ENCODE measurements at places on chromosomes 2 and 18.

DNA sequence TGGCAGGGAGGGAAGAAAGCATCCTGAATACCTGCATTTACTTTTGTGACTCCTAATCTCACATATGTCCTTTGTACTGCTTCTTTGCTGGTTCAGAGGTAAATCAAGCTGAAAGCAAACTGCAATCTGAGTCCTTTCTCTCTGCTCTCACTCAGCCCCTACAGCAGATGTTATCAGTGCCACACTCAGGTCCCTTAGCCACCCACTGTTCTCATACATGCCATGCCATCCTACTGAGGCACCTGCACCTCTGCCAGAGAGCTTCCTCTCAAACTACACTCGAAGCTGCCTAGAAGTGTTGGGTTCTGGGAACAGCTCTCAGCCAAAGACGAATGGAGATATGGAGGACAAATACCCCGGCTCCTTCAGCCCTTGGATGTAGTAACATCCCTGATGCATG is 244.5 kb downstream of the TXNL1 start:
- no peak for DNase-seq

DNA sequence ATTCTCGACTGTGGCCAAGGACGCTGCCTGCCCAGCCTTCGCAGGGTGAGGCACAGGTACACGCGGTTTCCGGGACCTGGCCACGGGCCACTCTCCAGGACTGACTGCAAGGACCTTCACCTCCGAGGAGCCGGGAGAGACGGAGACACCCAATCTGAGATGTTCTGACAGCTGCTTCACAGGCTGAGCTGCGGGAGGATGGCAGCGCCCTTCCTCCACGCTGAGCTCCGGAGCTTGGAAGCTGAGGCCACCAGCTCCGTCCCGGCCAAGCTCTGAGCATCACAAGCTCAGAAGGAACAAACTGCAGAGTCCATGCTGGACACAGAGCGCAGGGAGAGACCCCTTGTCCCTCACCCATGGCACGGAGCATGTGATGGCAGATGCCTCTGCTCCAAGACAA is 71.1 kb upstream of the CTDP1 start:
- no peak for DNase-seq

GRCh38 chr2:157258520-157259326 is 1.2 kb downstream of the GALNT5 start:
- no peak for DNase-seq

GRCh38 chr2:216842636-216843035 is 17.2 kb downstream of the TNP1 start:
- no peak for DNase-seq

- DNase-seq: no peak
Observed at GRCh38 chr2:223079925-223080324, 27.9 kb downstream of the KCNE4 start.

- DNase-seq: no peak
Observed at GRCh38 chr2:118665784-118666529, 181.5 kb downstream of the EN1 start.

DNA sequence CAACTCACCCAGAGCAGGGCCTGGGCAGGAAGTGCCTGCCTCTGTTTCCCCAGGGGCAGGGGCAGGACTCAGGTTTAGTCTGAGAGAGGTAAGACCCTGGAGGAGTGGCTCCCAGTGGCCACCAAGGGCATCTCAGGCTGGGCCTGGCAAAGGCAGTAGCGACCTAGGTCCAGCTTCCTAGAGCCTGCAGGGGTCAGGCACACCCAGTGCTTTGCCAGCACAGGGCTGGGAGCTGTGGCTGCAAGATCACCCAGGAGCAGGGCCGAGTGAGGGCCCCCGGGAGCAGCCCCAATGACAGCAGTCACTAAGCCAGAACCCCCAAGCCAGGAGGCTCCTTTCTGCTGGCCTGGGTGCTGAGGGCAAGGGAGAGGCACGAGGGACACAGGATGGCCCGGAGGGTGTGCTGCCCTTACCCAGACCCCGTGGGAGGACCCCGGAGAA is 8.8 kb upstream of the DUSP2 start:
- no peak for DNase-seq

GRCh38 chr2:83578405-83578804 is 880.7 kb downstream of the SUCLG1 start:
- no peak for DNase-seq

- no peak for DNase-seq
Observed at GRCh38 chr2:65092791-65093190, 36.6 kb downstream of the CEP68 start.

GRCh38 chr2:240732911-240733622 is 41.4 kb downstream of the AQP12A start:
- no peak for DNase-seq

GRCh38 chr2:68357605-68358337 is 7.3 kb upstream of the PLEK start:
- DNase-seq: peak; percentile 67

GRCh38 chr2:75560022-75560767 is 544 bp downstream of the EVA1A start:
- DNase-seq: peak; percentile 52

GRCh38 chr2:216761133-216761532 is 65.8 kb upstream of the IGFBP5 start:
- no peak for DNase-seq

- DNase-seq: no peak
Observed at GRCh38 chr2:240405133-240405532, 30.3 kb upstream of the GPC1 start.

- no peak for DNase-seq
Observed at GRCh38 chr2:17226941-17227490, 291.2 kb downstream of the RAD51AP2 start.

DNA sequence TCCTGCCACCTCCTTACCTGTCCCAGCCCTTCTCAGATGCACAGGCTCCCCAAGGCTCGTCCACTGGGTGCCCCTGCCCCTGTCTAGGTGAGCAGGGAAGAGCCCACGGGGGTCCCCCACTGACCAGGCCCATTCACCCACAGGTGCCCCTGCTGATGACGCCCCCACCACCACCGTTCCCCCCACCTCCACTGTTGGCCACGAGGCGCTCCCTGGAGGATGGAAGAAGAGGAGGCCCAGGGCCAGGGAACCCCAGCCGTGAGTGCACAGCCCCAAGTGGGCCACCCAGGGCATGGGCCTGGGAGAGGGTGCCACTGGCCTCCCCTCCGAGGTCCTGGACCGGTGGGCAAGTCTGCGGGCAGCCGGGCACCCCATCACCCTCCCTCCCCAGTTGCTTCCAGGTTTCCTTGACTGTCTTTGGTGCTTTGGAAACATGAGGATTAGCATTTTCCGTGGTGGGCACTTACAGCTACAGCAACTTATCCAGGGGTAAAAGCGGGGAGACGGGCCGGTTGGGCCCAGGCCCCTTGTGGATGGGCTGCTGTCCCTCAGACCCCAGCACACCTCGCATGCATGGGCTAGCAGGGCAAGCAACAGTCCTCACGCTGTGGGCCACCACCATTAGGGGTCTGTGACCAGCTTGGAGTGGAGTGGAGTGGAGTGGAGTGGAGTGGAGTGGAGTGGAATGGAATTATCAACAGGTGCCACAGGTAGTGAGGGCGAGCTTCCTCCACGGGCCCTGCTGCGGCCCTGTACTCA is 13.2 kb upstream of the KLHL30 start:
- no peak for DNase-seq

GRCh38 chr18:61833978-61834377 is 58.8 kb downstream of the RNF152 start:
- no peak for DNase-seq

GRCh38 chr2:96148410-96149217 is 3.4 kb upstream of the DUSP2 start:
- peak; percentile 81 for DNase-seq

DNA sequence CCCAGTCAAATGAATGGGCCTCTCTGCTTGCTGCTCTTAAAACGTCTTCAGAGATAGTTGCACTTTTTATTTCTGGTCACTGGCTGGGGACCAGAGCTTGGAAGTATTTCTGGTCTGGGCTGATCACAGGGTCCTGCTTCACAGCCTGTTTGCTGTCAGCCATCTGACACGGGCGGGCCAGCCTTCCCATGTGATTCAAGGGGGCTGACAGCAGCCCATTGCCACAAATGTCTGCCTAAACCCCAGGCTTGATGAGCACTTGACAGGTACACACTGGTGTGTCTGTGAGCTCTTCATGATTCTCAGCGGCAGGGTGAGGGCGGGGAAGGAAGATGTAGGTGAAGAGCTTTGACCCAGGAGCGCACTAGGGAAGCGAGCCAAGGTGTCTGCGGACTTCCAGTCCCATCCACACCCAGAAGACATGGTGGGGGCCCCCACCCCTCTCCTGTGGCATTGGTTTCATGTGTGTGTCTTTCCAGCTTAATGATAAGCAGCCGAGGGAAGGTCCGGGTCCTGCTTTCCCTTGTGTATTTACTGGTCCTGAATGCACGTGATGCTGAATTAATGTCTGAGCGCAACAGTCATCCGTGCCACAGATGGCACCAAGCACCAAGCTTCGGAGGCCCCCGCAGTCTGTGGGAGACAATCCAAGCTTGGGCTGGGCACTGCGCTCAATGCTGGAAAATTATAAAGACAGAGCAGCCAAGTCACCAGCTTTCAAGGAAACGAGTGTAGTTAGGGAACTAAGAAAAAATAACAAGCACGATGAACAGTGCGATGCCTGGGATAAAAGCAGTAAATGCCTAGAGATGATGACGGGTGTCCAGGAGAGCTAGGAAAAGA is 73.3 kb downstream of the SH3BP4 start:
- DNase-seq: no peak

DNA sequence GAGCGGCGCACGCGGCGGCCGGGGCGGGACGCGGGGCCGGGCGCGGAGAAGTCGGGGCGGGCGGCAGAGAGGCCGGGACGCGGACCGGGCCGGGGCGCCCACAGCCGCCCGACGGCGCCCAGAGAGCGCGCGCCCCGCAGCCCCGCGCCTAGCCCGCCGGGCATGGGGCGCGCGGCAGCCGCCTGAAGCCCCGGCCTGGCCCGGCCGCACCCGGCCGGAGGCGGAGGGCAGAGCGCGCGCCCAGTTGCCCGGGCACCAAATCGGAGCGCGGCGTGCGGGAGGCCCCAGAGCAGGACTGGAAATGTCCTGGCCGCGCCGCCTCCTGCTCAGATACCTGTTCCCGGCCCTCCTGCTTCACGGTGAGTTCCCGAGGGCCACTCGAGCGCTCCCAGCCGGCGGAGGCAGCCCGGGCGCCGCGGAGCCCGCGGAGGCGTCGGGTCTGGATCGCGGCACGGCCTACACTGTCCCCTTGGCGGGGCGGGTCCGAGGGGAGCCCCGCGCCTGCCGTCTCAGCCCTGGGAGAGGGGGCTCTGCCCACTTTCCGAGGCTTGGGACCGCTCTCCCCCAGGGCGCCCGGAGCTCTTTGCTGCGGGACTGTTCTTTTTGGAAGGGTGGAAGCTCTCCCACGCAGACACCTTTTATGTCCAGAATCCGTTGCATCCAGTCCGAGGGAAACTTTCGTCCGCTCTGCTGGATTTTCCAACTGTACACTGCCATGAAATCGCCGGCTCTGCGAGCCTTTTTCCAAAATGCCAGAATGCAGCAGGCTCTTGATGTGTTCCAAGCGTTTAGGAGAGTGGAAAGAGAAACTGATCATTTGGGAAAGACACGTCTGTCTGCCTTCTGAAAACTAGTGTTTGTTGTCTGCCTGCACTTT is 484 bp downstream of the APCDD1 start:
- DNase-seq: no peak

GRCh38 chr2:102788885-102789260 is 27.0 kb downstream of the TMEM182 start:
- DNase-seq: no peak

- peak; percentile 64 for DNase-seq
Observed at GRCh38 chr18:64037812-64038414, 68.0 kb downstream of the SERPINB8 start.

- DNase-seq: no peak
Observed at GRCh38 chr2:144426355-144426754, 93.6 kb downstream of the ZEB2 start.

GRCh38 chr2:148720501-148721001 is 76.0 kb downstream of the EPC2 start:
- no peak for DNase-seq

- no peak for DNase-seq
Observed at GRCh38 chr2:37781028-37781427, 109.6 kb upstream of the CDC42EP3 start.

GRCh38 chr18:68997845-68998244 is 200.0 kb downstream of the CCDC102B start:
- DNase-seq: no peak

GRCh38 chr18:7815787-7816186 is 248.7 kb downstream of the PTPRM start:
- no peak for DNase-seq

Data from iPS-NIHi11 (cell line).